ENCODE measurements at places on chromosomes 7 and 10.

DNA sequence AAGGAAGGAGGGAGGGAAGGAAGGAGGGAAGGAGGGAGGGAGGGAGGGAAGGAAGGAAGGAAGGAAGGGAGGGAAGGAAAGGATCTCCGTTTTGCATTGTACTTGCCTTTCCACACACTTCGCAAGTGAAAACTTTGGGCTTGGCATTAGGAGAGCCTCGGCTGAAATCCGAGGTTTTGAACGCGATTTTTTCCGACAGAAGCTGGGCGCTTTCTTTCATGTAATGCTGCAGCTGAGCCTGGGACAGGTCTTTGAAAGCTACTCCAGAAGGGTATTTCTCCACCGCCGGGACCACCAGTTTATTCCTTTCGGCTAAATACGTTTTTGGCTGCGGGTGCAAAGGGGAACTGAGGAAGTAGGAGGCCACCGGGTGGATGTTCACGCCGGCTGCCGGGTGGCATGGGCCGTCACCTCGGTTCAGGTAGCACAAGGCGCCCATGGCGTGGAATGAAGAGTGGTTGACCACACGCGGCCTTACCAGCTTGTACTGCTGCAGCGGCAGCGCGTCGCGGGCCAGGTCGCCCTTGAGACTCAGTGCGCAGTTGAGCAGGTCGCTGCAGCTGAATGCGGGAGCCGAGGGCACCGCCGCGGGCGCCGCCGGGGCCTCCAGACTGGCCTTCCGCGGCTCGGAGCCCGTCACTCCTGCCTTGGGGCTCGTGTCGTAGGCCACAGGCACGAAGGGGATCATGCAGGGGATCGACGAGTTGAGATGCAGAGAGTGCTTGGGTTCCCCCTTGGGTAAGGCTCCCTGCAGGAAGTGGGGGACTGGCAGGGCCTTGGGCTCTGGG is 825 bp downstream of the FEZF1 start:
- DNase-seq, result no peak

- DNase-seq, result no peak
Observed at GRCh38 chr10:48400850-48401220, 94.4 kb downstream of the MAPK8 start.

GRCh38 chr10:95832216-95833041 is 75.3 kb upstream of the CC2D2B start:
- peak; percentile 67 for DNase-seq

- no peak for DNase-seq
Observed at GRCh38 chr10:120583424-120584108, 126.5 kb downstream of the PLPP4 start.

- no peak for DNase-seq
Observed at GRCh38 chr10:88525371-88526069, 57.6 kb downstream of the RNLS start.

DNA sequence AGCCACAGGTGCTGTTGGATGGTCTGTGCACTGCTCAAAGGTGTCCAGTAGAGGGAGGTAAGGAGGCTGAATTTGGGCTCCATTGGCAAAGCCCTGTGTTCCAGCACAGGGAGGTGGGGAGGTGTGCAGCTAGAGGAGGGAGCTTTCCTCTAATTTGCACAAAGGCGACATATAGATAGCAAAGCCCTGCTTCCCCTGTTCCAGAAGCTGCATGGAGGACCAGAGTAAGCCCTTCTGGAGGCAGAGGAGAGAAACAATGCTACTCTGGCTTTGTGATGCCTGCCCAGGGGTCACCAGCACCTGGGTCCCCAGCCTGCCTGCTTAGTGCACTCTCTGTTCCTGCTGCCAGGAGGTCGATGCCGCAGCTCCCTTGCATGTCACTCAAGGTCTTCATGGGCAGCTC is 3.4 kb upstream of the ARHGAP22 start:
- peak; percentile 80 for DNase-seq

GRCh38 chr7:3942816-3943745 is 642.0 kb downstream of the SDK1 start:
- no peak for DNase-seq

GRCh38 chr10:59971915-59972314 is 65.6 kb upstream of the CCDC6 start:
- DNase-seq, result no peak

GRCh38 chr10:78761311-78761781 is 307.4 kb upstream of the ZMIZ1 start:
- DNase-seq, result no peak

GRCh38 chr10:88562152-88562551 is 21.0 kb downstream of the RNLS start:
- DNase-seq, result no peak

DNA sequence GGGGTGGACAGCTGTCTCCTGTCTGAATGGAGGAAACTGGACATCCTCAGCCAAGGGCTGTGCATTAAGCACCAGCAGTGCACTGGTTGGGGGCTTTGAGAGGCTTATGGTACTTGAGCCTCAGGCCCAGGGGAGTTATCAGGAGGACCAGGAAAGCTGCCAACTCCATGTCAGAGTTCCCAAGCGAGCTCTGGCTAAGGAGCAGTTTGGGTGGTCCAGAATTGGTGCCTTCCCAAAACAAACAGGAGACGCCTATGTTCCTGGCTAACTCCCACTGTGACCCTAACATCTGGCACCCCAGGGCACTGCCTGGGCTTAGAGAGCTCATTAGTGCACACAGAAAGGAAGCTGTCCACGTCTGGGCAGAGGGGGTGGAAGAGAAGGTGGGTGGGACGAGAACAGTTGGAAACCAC is 408.6 kb upstream of the NPVF start:
- DNase-seq, result no peak

DNA sequence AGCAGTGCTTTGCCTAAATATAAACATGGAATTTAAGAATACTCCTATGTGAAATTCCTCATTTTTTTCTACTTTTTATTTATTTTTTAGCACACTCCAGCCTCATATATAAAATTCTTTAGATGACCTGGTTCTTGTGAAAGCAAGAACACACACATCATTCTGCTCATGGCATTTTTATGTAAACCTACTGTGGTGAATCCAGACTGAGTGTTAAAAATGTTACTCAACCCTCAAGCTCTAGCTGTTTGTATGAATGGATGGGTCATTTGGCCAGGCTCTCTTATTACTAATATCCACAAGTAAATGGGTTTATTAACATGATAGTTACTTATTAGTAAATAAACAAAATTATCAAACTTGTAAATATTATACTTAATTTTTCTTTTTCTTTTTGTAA is 551.7 kb upstream of the LRRN3 start:
- no peak for DNase-seq

DNA sequence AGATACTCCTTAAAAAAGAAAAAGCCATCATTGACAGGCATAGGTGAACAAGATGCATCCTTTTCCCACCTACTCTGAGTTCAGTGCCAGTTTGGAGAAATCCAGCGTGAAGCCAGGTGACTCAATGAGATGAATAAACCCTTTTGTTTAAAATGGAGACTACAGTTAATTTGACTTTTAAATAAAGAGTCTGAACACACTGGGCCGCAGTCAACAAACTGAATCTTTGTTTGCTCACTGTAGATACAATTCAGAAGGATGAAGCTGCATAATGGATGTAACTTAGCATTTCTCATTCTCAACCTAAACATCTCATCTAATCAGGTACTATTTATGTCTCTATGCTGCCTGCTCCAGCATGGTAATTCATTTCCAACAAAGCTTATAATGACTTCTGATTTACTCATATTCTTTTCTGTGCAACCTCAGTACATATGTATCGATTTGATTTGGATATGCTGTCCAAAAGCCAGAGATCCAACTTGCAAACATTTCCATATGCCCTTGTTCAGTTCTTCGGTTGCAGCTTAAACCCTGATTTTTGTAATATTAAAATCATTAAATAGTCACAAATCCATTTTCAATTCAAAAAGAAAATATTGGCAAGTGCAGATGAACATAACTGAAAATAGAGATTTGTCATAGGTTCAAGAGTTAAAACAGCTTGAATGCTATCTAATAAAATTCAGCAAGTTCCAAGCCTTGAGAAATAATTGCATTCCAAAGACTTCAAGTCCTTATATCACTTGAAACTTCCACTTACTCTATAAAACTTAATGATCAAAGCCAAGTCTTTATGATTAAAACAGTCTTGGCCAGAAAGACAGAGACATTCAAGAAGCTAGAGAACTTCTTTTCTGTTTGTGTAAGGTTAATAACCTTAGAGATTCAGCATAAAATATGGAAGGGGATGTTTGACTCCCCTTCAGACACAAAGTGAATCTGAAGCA is 67.8 kb downstream of the CPVL start:
- no peak for DNase-seq

Measured in germinal center (tissue), 1 donor.